ENCODE measurements at places on chromosomes 2 and 18.

DNA sequence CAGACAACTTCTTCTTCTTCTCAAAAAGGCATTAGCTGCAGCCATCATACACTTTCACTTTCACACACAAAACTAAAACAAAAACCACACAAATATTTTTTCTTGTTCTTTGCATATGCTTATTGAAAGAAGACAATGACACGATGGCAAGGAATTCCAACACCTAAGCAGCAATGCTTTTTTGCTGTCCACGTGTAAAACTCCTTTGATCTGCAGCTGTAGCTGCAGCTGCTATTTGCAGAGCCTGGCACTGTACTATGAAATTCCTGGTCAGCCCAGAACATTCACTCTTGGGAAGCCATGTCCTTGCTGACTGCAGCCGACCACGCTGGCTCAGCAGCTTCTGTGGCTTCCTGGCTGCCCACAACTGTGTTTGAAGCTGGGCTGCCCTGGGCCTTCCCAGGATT is 316.2 kb downstream of the CDH2 start:
- DNase-seq, result no peak

- DNase-seq, result no peak
Measured at GRCh38 chr2:23452372-23452771, 67.4 kb downstream of the KLHL29 start.

- DNase-seq, result no peak
Measured at GRCh38 chr2:110958346-110959119, 162.2 kb upstream of the BCL2L11 start.

DNA sequence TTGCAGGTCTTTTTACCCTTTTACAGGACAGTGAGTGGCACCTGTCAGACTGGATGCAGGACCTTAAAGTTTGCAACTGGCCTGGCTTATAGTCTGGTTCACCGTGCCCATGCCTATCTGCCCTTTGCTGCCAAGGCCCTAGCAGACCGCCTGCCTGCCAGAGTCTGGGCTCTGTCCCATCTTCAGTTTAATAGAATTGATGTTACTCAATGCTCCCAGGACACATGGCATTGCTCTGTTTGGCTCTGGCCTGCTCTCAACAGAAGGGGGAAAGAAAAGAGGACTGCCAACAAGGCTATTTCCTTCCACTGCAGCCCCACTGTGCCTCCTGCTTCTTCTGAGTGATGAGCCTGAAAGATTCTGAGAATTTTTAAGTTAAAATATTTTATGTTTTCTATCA is 25.6 kb upstream of the TMEM178A start:
- DNase-seq, result no peak

DNA sequence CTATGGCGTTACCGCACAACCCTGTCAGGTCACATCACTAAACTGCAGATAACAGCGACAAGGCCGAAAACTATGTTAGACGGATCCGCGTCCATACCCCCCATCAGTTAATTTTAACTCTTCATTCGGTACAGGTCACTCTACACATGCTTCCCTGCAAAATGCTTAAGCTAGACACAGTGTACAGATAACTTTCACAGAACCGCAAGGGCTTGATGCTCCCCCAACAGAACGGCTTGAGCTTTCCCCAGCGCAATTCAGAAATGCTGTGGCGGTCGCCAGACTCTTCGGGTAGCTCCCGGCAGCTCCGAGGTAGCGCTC is 283 bp upstream of the RBBP8 start:
- no peak for DNase-seq

DNA sequence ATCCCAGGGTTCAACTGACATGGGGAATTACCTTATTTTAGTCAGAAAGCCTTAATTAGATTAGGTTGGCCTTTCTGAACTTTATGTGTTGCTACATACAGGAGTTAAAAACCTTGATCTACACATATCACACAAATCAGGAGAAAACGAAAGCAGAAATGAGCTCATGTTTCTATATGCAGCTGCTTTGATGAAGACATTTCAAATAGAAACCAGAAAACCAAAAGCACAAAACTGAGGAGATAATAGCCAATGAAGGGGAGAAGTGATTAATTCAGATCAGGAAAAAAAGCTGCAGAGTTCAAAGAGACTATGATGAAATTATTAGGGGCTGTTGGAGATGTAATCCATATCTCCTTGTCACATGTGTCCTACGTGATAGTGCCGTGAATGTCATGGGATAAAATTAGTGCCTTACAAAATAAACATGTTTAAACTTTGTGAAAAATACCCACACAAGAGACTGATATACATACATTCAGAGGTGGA is 255.0 kb downstream of the CAMKMT start:
- DNase-seq, result no peak

DNA sequence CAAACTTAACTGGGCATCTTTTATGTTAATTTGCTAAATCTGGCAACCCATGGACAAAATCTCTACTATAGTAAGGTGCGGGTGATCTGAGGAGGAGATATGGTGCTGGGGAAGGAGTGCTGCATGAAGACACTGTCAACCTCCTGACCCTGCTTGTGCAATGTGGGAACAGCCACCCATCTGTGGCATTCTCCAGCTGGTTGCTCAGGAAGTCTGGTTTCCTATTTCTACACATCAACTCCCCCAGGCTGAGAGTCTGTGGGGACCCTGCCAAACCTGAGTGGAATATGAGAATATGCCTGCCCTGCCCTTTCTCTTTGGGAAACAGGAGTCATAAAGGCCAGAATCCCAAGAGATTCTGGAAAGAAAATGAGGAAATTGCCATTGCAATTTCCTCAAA is 60.1 kb upstream of the PAX3 start:
- DNase-seq, result no peak

DNA sequence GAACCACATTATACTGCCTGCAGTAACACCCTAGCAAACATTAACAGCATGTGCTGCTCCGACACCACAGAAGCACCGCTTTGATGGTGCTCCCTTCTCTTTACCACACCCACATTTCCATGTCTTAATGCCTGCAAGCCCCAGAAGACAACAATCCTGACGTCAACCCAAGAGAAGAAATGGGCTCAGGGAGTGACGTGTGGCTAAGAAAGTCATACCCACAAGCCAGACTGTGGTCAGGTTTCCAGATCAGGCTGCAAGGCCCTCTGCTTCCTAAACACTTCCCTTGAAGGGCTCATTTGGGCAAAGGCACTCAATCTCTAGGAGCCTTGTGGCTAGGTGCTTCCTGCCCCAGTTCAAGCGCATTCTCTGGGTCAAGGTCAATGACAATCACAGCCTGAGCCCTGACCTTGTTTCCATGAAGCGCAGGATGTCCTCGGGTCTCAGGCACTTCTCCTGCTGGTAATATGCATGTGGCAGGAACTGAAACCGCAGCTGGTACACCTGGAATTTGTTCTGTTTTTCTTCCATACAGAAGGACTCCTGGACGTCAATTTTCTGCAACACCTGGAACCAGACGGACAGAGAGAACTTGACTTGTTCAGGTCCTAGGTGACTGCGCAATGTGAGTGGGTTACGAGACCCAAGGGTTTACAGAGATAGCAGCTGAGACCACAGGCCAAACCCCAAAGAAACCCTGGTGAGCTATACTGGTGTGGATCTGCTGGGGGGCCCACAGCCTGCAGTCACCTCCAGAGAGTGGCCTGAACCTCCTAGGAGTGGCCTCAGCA is 67.2 kb downstream of the POLR1A start:
- DNase-seq, result peak; percentile 59

GRCh38 chr2:120622886-120623753 is 112.5 kb upstream of the GLI2 start:
- no peak for DNase-seq

DNA sequence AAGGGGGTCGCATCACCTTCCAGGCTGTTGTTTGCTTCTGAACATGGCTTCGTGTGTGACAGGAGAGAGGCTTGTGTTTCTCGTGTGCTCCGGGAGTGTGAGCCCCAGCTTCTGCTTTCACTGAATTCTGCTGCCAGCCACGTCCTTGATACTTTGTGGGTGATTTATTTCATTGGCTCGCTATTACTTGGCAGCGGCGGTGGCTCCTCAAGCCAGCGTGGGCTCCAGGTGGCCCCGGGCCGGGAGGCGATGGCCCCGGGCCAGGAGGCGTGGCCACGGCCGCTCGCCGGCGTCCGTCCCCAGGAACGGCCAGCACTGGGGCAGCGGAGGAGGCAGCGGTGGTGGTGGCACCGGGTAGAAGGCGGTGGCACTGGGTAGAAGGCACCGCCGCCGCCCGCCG is 63.1 kb downstream of the NAPG start:
- DNase-seq, result no peak

DNA sequence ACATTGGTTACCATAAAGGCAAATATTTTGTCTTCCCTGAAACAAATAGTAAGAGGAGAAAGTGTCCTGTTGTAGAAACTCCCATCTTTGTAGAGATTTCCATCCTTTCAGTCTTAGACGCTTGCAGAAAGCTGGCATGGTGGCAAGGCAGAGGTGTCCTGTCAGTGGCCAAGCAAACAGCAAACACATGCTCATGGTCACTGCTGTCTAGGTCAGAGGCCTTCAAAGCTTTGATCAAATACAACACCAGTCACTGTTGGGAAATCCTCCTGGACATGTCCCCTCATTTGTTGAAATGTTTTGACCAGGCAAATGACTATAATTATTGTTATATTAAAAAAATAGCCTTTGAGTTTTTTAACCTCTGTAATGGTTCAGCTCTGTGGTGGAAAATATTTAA is 55.1 kb downstream of the LTBP1 start:
- DNase-seq, result no peak

GRCh38 chr2:16604236-16604635 is 61.4 kb downstream of the CYRIA start:
- DNase-seq, result no peak

DNA sequence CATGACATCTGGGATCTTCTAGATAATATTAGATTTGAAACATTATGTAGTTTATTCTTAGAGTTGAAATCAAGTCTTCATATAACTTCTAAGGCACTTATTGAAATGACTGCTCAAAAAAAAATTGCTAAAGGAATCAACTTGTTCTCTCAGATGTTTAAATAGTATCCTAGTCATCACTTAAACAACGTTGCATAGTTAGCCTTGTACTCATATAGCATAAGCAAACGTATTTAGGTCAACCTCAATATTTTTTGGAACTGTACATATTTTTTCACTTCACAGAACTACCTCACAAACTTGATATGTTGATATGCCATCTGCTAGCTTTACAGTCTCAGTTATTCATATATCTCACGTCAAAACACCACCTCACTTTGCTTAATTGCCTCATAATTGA is 47.1 kb upstream of the CREB1 start:
- no peak for DNase-seq

DNA sequence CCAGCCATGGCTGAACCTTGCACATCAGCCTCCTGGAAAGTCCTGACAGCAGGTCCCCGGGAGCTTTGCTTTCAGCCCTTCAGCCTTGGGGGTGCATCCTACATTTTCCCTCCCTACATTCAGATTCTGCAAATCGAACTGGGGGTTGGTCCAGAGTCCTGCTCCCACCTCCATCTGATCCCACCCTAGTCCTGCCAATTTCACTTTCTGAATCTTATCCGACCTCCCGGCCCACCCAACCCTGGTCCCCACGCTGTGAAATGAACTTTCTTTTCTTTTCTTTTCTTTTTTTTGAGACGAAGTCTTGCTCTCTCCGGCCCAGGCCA is 47.8 kb upstream of the ODC1 start:
- no peak for DNase-seq

DNA sequence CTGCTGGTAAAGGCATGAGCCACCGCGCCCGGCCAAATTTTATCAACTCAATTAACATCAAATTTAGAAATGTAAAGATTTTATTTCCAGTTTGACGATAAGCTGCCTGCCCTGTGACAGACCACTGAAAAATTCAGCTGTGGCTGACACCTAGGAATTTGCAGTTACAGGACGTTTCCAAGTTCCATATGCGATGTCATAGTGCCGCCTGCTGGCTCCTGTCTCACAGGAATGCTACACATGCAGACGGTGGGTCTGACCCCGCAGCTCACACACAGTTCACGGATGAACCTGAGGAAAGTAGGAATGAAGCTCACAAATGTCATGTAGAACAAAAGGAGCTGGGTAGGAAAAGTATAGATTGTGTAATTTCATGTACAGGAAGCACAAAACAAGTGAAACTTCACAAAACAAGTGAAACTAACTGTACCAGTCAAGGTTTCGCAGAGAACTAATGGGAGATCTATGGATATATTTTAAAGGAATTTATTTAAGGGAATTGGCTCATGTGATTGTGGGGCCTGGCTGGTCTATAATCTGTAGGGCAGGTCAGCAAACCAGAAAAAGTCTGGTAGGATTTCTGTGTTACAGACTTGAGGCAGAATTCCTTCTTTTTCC is 13.2 kb upstream of the SEH1L start:
- DNase-seq, result peak; percentile 49

DNA sequence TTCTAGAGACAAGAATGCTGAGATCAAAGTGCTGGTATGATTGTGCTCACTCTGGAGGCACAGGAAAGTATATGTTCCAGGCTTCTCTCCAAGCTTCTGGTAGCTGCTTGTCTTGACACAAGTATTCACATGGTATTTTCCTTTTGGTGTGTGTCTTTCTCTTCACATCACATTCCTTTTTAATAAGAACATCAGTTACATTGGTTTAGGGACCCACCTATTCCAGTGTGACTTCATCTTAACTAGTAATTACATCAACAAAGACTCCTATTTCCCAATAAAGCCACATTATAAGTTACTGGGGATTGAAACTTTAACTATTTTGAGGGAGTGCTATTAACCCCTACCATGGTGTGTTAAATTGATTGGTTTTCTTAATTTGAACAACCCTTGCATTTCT is 119.1 kb downstream of the FSIP2 start:
- no peak for DNase-seq

DNA sequence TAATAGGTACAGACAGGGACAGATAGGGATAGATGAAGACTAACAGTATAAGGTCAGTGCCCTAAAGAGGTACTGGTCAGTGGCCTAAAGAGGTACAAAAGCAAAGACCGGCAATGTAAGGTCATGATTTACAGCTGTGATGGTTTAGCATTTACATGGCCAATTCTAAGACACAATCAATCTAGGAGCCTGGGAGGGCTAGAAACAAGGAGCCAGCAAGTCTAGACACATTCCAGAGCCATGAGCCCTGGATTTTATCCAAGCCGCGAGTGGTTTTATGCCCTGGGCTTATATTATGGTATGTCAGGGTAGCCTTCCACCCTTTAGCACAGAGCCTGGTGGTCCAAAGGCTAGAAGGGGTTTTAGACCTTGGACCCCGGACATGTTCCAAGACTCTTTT is 124.2 kb downstream of the CBLN2 start:
- DNase-seq, result no peak

DNA sequence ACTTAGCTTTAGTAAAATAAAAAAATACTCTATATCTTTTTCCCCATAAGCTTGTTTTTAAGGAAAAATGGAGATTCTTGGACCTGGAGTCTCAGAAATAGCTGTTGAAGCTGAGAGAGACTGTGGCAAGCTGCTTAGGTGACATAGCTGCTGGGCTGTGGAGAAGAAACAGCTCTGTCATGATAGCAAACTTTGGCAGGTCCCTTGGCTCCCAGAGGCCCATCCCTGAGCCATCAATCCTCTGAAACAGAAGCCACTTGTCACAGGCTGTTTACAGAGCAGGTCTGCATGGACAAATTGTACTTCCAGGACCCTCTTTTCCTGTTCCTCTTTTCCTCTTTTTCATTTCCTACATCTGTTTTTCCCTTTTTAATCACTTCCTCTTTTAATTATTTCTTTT is 1370.1 kb upstream of the CRIM1 start:
- DNase-seq, result no peak

GRCh38 chr2:208265371-208265800 is 669 bp upstream of the PIKFYVE start:
- no peak for DNase-seq

- no peak for DNase-seq
Measured at GRCh38 chr2:205934443-205934842, 151.5 kb downstream of the INO80D start.

- no peak for DNase-seq
Measured at GRCh38 chr2:47676261-47676926, 106.6 kb upstream of the MSH6 start.
